Osteoblast (primary cell): ENCODE measurements at places on chromosomes 1 and 21. TPM values are rescaled to one million over a fixed set of nuclear protein-coding genes. Genes with fewer than 3 reads are reported as not detected.

The PDZK1 gene
- 0.29 and 0.36 TPM in 2 replicates for total RNA-seq

The KRTAP10-3 gene
- not detected in 2 replicates for total RNA-seq

The INTS3 gene
- total RNA-seq: 42.4 and 42.7 TPM in 2 replicates

- peak; percentile 31 for DNase-seq
- H3K27ac ChIP-seq: peak overlapping the region; percentile 68
- H3K36me3 ChIP-seq: peaks cover 56% of the 10 kb centered on the region
- H3K4me1 ChIP-seq: peaks cover 23% of the 10 kb centered on the region
- H3K4me3 ChIP-seq: no peak overlapping the region
Observed at GRCh38 chr1:93566227-93566626, 115.4 kb downstream of the BCAR3 start.

GRCh38 chr1:156838972-156839371 lies 19.9 kb downstream of the INSRR start:
- H3K27me3 ChIP-seq: peaks cover 23% of the 10 kb centered on the region
- no peaks in the 10 kb centered on the region for H3K36me3 ChIP-seq
- DNase-seq: peak; percentile 95
- H3K4me1 ChIP-seq: no peaks in the 10 kb centered on the region
- H3K4me3 ChIP-seq: no peak overlapping the region

DNA sequence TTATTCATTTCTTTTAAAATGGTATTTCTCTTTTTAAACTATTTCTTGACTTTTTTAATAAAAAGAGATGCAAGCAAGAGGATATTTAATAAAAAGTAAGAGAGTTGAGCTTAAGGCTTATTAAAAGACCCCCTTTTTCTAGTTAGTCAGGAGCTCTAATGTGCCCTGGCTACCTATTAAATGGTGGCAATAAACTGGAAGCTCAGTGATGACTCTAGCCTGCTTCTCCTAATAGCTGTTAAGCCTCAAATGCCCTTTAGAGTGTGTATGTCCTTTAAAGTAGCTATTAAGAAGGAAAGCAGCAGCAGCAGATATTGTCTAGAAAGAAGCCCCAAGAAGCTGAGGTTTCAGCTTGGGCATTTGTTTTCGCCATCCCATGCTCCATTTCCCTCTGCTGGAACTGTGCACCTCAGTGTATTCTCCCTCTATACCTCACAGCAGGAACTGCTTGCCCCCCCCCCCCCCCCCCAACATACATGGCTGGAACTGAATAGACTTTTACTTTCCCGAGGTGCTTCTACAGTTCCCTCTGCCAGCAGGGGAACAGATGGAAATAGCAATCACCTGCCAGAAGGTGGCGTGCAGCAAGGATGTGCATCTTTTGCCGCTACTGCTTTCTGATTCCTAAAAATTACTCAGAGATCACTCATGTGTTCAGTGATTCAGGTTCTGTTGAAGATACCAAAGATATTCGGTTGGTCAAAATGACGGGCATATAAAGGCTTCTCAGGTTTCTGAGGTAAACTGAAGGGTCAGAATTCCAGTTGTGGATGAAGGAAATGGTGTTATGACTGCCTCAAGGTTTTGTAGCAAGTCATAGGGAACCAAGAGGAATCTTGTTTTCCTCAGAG lies 2.5 kb downstream of the RGS4 start:
- peaks cover 45% of the 10 kb centered on the region for H3K36me3 ChIP-seq
- H3K4me1 ChIP-seq: peaks cover 32% of the 10 kb centered on the region
- peak overlapping the region; percentile 83 for H3K4me3 ChIP-seq
- peak; percentile 76 for DNase-seq
- H3K27me3 ChIP-seq: no peaks in the 10 kb centered on the region

DNA sequence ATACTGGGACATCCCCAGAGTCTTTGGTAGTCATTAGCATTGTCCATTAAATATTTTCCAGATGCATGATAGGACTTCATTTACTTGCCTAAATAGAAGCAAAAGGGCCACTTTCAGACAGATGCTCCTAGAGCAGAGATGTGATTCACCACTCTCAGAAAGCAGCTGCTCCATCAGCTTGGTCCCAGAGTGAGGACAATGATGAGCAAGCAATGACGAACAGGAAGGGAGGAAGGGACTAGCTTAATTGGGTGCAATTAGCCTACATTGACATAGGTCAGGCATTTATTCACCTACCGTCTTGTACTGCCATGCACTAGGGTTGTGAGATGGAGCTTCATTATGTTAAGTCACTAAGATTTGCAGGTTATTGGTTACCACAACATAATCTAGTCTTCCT lies 85.1 kb upstream of the PLXNA2 start:
- no peaks in the 10 kb centered on the region for H3K27me3 ChIP-seq
- no peak overlapping the region for H3K27ac ChIP-seq
- H3K4me3 ChIP-seq: no peak overlapping the region
- no peak for DNase-seq
- no peaks in the 10 kb centered on the region for H3K36me3 ChIP-seq

GRCh38 chr1:157963713-157964112 lies 29.7 kb upstream of the KIRREL1 start:
- no peaks in the 10 kb centered on the region for H3K36me3 ChIP-seq
- no peak overlapping the region for H3K4me3 ChIP-seq
- H3K4me1 ChIP-seq: peaks cover 21% of the 10 kb centered on the region

DNA sequence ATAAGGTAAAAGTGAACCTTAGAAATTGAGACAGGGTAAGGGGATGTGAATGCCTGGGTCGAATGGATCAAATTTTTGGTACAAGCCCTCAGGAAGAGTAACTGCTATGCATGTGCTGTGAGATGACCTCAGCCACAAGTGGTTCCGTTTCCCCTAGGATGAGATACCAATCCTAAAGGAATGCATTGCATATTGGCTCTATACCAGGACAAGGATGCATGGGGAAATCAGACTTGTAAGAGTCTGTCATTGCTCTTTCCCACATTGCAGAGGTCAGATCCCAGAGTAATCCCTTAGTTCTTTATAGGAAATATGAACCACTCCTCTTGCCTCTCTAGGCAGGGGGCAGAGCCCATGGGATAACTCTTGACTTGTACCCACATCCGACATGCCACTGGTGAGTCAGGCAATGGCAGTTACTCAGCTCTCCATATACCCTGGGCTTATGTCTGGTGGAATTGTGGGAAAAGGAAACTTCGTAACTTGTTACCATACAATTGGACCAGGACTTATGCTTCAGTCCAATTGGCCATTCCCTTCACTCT lies 428.3 kb upstream of the ZRANB2 start:
- no peaks in the 10 kb centered on the region for H3K27me3 ChIP-seq
- no peaks in the 10 kb centered on the region for H3K4me1 ChIP-seq
- H3K36me3 ChIP-seq: no peaks in the 10 kb centered on the region
- H3K27ac ChIP-seq: no peak overlapping the region
- no peak for DNase-seq
- H3K4me3 ChIP-seq: no peak overlapping the region
